ENCODE measurements at places on chromosomes 7 and 10.

- H3K4me1 ChIP-seq, result peaks cover 6% of the 10 kb centered on the region
- no peaks in the 10 kb centered on the region for H3K27me3 ChIP-seq
- H3K36me3 ChIP-seq, result no peaks in the 10 kb centered on the region
- no peak for DNase-seq
Measured at GRCh38 chr10:113997428-113997827, 46.2 kb upstream of the ADRB1 start.

- H3K27ac ChIP-seq, result no peak overlapping the region
- H3K27me3 ChIP-seq, result no peaks in the 10 kb centered on the region
- H3K4me1 ChIP-seq, result no peaks in the 10 kb centered on the region
- no peak for DNase-seq
- no peak overlapping the region for H3K4me3 ChIP-seq
- H3K36me3 ChIP-seq, result no peaks in the 10 kb centered on the region
Measured at GRCh38 chr10:104922810-104923209, 281.7 kb downstream of the SORCS3 start.

- no peaks in the 10 kb centered on the region for H3K27me3 ChIP-seq
- DNase-seq, result peak; percentile 11
- no peaks in the 10 kb centered on the region for H3K36me3 ChIP-seq
- H3K4me3 ChIP-seq, result peak overlapping the region; percentile 97
- no peak overlapping the region for H3K27ac ChIP-seq
Measured at GRCh38 chr7:94908323-94909178, 1.2 kb downstream of the PPP1R9A start.

GRCh38 chr10:19819419-19820033 lies 3.3 kb downstream of the PLXDC2 start:
- H3K4me1 ChIP-seq, result peaks cover 36% of the 10 kb centered on the region
- no peaks in the 10 kb centered on the region for H3K27me3 ChIP-seq
- H3K4me3 ChIP-seq, result no peak overlapping the region
- peak overlapping the region; percentile 49 for H3K27ac ChIP-seq
- DNase-seq, result peak; percentile 86
- no peaks in the 10 kb centered on the region for H3K36me3 ChIP-seq

DNA sequence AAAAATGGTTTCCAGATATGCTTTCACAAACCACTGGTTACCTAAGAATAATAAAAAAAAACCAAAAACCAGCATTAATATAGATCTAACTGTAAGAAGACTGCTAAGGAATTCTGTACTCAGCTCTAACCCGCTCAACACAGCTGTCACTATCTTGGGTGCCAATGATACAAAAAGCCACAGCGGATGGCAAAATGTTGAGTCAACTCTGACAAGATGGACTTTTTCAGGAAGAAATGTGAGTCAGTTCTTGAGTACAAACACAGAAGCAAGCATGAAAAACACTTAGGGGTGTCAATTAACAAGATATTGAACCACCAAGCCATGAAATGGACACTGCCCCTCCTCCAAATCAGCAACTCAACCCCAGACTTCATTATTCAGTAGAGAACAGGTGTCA lies 55.0 kb downstream of the CTTNBP2 start:
- no peaks in the 10 kb centered on the region for H3K4me1 ChIP-seq
- no peaks in the 10 kb centered on the region for H3K27me3 ChIP-seq
- H3K36me3 ChIP-seq, result no peaks in the 10 kb centered on the region

- no peaks in the 10 kb centered on the region for H3K36me3 ChIP-seq
- H3K4me3 ChIP-seq, result no peak overlapping the region
- H3K27ac ChIP-seq, result no peak overlapping the region
- no peaks in the 10 kb centered on the region for H3K27me3 ChIP-seq
- no peaks in the 10 kb centered on the region for H3K4me1 ChIP-seq
Measured at GRCh38 chr10:21021843-21022594, 124.9 kb upstream of the NEBL start.

GRCh38 chr7:3960050-3960763 lies 659.2 kb downstream of the SDK1 start:
- no peaks in the 10 kb centered on the region for H3K4me1 ChIP-seq
- H3K36me3 ChIP-seq, result no peaks in the 10 kb centered on the region
- DNase-seq, result no peak
- no peaks in the 10 kb centered on the region for H3K27me3 ChIP-seq
- H3K4me3 ChIP-seq, result no peak overlapping the region

GRCh38 chr10:110488940-110489339 lies 8.8 kb upstream of the DUSP5 start:
- no peaks in the 10 kb centered on the region for H3K27me3 ChIP-seq
- no peak overlapping the region for H3K4me3 ChIP-seq
- no peaks in the 10 kb centered on the region for H3K36me3 ChIP-seq
- DNase-seq, result peak; percentile 29
- peaks cover 16% of the 10 kb centered on the region for H3K4me1 ChIP-seq

DNA sequence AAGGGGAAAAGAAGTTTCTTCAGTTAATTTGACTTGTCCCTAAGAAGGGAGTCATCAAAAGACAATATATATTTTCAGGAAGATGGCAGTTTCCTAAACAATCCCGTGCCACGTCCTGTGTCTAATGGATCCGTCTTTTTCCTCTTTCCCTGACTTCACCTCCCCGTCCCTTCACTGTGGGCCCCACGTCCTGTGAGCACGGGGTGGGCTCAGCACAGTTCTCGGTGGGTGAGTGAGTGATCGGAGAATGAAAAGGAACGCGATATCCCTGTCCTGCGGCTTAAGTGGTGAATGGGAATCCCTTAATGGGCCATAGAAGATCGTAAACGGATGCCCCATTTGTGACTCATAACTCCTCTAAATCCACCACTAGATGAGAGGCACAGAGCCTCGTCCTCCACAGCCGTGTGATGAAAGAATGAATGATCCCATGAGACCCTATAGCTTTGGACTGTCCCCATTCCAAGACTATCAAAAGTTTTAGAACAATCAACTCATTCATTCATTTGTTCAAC lies 63.5 kb upstream of the PITRM1 start:
- H3K27me3 ChIP-seq, result peaks cover 10% of the 10 kb centered on the region
- no peaks in the 10 kb centered on the region for H3K36me3 ChIP-seq
- peaks cover 2% of the 10 kb centered on the region for H3K4me1 ChIP-seq

DNA sequence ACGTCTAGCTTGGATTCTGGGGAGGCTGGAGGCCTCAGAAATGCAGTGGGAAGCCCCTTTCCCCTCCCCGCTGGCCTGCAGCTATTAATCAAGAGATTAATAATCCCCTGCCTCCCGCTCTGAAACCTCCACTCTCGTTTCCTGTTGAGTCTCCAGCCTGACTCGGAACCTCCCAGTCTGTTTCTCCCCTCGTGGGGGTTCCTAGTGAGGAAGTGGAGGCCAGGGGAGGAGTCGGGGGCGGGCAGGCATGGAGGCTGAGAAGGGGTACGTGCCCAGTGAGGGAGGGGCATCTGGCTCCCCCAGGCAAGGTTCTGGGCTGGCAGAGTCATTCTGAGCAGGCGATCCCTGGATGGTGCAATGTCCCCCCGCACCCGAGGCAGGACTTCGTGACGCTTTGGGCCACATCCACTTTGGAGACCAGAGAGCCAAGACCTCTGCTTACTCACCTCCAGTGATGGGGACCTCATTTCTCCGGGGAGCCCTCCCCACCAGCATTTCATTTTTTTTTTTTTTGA lies 73.6 kb downstream of the COL26A1 start:
- DNase-seq, result no peak
- H3K36me3 ChIP-seq, result no peaks in the 10 kb centered on the region
- H3K4me1 ChIP-seq, result no peaks in the 10 kb centered on the region
- H3K4me3 ChIP-seq, result no peak overlapping the region
- H3K27me3 ChIP-seq, result no peaks in the 10 kb centered on the region

DNA sequence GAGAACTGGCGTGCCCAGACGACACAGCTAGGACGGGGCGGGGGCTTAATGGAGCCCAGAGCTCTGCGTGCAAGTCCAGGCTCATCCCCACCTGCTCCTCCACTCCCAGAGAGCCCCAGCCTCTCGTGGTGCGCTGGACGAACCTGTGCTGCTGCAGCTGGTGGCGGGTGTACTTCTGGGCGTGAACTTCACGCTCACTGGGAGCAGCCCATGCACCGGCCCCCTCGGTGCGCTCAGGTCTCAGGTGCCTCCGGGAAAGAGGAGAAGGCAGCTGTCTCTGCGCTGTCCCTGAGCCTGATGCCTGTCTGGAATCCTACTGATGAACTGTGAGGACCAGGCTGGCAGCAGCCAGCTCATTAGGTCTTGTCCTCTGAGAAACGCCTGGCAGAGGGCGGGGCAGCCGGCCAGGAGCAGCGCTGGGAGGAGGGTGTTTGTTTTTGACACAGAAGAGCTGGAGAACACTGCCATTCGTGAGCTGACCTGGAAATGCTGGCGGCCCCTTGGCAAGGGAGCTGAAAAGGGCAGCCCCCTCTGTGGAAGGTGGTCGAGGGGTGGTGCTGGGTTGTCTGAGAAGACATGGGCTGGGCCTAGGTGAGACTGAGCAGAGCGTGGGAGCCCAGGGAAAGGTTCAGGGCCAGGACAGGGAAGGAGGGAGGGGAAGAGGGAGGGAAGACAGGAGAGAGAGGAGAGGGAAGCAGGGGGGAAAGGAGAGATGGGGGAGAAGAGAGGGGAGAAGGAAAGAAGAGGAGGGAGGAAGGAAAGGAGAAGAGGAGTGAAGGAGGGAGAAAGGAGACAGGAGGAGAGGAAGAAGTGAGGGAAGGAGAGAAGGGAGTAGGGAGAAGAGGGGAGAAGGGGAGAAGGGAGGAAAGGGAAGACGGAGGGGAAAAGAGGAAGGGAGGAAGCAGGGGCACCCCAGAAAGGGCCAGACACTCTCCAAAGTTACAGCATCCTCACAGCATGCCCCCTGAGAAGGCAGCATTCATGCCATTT lies 53.5 kb upstream of the TNS3 start:
- DNase-seq, result no peak
- H3K36me3 ChIP-seq, result no peaks in the 10 kb centered on the region
- no peaks in the 10 kb centered on the region for H3K27me3 ChIP-seq
- H3K4me3 ChIP-seq, result no peak overlapping the region
- H3K27ac ChIP-seq, result no peak overlapping the region

- H3K4me3 ChIP-seq, result no peak overlapping the region
- no peaks in the 10 kb centered on the region for H3K4me1 ChIP-seq
- no peak for DNase-seq
- H3K27me3 ChIP-seq, result peaks cover 91% of the 10 kb centered on the region
Measured at GRCh38 chr7:19101909-19102308, 15.5 kb downstream of the TWIST1 start.

DNA sequence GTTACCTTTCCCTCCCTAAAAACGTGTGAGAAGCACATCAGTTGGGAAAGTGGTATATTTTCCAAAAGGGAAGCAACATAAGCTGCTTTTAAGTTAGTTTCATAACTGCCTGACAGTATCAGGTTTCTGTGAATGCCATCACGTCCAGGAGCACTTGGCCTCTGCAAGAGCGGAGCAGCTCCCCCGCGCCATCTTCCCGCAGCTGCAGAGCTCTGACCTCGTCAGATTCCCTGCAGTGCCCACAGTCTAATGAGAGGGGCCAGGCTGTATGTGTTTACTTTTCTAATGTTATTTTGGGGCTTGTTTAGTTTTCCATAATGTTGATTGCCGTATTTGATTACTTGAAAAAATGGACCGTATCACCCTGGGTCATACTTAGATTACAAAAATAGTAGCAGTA lies 74.2 kb downstream of the MGMT start:
- H3K27me3 ChIP-seq, result no peaks in the 10 kb centered on the region
- H3K4me1 ChIP-seq, result no peaks in the 10 kb centered on the region
- no peak for DNase-seq
- no peak overlapping the region for H3K4me3 ChIP-seq

- no peaks in the 10 kb centered on the region for H3K36me3 ChIP-seq
- no peak overlapping the region for H3K4me3 ChIP-seq
- DNase-seq, result no peak
- no peaks in the 10 kb centered on the region for H3K27me3 ChIP-seq
- no peak overlapping the region for H3K27ac ChIP-seq
- no peaks in the 10 kb centered on the region for H3K4me1 ChIP-seq
Measured at GRCh38 chr7:1394371-1394770, 64.9 kb downstream of the MICALL2 start.

DNA sequence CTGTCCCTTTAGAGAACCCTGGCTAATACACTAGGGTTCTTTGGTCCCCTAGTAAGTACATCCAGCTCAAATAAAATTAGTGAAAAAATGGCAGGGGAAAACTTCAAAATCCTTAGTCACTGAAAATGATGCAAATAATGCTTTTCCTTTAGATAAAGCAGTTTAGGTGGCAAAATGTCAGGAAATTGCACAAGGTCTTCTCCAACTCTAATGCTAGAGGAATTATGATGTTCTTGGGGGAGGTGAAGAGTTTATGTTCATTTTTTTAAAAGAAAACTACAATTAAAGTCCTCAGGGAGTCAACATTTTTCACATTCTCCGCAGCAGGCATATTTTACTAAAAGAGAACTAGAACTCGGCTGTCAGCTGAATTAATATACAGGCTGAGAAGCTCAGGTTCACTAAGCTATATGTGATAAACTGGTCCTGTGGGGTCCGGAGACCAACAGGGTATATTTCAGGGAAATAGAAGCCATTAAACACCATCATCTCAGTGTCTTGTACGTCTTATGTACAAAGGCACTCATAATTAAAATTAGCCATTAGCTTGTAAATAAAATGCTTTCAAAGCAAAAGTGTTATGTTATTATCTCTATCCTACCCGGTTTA lies 1164.7 kb upstream of the AUTS2 start:
- no peak overlapping the region for H3K27ac ChIP-seq
- H3K4me1 ChIP-seq, result no peaks in the 10 kb centered on the region
- no peaks in the 10 kb centered on the region for H3K36me3 ChIP-seq

DNA sequence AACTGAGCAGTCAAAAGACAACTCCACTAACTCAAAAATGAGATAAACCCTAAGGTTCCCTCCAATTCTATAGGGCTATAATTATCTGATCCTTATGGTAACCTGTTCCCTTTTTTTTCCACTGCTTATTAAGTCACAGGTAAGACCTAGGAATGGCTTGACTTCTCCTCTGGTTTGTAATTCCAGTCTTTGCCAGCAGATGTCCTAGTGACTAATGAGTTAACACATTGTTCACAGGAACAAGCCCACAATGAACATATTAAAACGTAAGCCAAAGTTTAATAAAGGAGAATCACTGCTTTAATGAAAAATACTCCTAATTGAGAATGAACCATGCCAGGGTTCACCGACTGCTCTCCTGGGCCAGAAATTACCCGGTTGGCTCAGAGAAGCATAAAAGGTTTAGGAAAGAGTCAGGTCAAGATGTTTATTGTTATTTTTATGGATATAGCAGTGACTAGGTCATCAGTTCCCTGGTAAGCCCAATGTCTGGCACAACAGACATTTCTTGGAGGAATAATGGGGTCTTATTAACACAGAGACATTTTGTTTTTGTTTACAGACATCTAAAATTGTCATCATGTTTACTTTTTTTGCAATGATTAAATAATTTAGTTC lies 120.1 kb downstream of the ELAPOR2 start:
- H3K4me1 ChIP-seq, result no peaks in the 10 kb centered on the region
- H3K4me3 ChIP-seq, result no peak overlapping the region
- H3K36me3 ChIP-seq, result peaks cover 3% of the 10 kb centered on the region
- no peak overlapping the region for H3K27ac ChIP-seq

GRCh38 chr7:4774658-4775249 lies 669 bp upstream of the AP5Z1 start:
- DNase-seq, result peak; percentile 77
- peak overlapping the region; percentile 90 for H3K4me3 ChIP-seq
- no peaks in the 10 kb centered on the region for H3K27me3 ChIP-seq
- H3K36me3 ChIP-seq, result peaks cover 9% of the 10 kb centered on the region
- H3K4me1 ChIP-seq, result peaks cover 30% of the 10 kb centered on the region

GRCh38 chr10:78913219-78914059 lies 155.3 kb upstream of the ZMIZ1 start:
- no peak overlapping the region for H3K27ac ChIP-seq
- no peaks in the 10 kb centered on the region for H3K27me3 ChIP-seq
- H3K36me3 ChIP-seq, result no peaks in the 10 kb centered on the region
- H3K4me3 ChIP-seq, result no peak overlapping the region
